ENCODE measurements at places on chromosomes 6 and 20.

DNA sequence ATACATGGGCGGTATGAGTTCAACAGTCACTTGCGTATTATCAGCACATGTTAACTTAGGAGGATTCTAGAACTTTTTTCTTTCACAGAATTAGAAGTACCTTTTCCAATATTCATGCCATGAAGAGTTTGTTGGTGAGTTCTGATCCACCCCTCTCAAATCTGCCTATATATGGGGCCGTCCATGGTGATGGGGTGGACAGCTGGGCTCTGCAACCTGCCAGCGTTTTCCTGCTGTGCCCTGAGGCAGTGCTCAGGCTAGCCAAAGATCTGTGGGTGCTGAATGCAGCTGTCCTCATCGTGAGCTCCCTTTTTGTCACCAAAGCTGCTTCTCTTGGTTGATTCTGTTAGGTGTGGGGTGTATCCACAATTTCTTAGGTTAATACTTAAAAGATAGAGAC lies 88.7 kb downstream of the THBS2 start:
- DNase-seq: no peak

GRCh38 chr6:162151021-162151665 lies 576.4 kb downstream of the PRKN start:
- DNase-seq: no peak

GRCh38 chr6:39204646-39205244 lies 24.5 kb downstream of the KCNK5 start:
- DNase-seq: no peak

GRCh38 chr6:129785047-129785755 lies 75.2 kb upstream of the ARHGAP18 start:
- DNase-seq: no peak

DNA sequence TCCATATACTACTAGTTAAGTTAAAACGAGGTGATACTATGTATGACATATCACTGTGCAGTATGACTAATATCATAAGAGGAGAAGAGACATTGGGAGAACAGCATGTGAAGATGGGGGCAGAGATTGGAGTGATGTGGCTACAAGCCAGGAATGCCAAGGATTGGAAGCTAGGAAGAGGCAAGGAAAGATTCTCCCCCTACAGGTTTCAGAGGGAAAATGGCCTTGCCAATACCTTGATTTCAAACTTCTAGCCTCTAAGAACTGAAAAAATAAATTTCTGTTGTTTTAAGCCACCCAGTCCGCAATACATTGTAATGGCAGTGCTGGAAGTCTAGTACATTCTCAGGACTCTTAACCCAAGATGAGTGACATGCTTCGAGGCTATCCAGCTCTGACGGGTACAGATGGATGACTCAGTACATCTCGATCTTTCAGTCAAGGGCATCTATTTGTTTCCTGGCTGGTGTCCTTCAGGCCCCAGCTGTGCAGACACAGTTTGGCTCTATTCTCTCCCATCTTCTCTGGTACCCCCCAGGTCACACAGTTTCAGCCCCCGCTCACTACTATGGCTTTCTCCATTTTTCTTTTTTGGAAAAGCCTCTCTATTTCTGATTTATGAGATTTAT lies 55.5 kb upstream of the THEMIS start:
- no peak for DNase-seq

DNA sequence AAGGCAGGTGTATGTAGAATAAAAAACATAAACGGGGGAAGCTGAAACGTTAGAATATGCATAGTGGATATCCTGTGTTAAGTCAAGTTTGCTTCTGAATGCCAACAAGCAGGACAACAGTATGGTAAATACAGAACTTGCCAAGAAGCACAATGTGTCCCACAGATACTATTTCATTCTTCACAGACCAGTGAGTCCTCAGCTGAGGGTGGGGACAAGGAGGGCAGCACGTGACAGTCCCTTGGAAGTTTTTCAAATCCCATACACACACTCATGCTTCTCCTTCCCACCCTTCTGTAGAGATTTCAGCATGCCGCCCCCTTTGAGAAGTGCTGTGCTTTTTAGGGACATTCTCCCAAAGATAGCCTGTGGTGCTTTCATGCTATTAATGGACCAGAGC lies 268.5 kb upstream of the ECI2 start:
- DNase-seq: no peak

DNA sequence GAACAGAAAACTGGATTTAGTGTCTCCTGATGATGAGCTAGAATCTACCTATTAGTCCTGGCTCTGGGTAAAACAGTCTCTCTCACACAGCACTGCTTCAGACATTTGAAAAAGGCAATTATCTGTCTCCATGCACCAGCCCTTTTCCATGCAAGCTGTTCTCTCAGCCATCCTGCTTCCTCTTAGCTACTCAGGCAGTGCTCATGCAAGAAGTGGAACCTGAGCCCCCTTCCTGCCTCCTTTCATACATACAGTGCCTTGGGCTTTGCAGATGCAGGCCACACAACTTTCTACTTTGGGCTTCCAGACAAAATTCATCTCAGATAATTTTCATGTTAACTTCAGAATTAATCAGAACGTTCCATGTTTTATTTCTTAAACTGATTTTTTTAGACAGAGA lies 151.3 kb downstream of the RALGAPA2 start:
- no peak for DNase-seq

- DNase-seq: no peak
These were observed 53.8 kb downstream of the PHF3 start for GRCh38 chr6:63689421-63689820.

- DNase-seq: no peak
These were observed 372.7 kb downstream of the CDKAL1 start for GRCh38 chr6:20906945-20907344.

GRCh38 chr6:139290787-139291311 lies 949 bp downstream of the TXLNB start:
- no peak for DNase-seq

DNA sequence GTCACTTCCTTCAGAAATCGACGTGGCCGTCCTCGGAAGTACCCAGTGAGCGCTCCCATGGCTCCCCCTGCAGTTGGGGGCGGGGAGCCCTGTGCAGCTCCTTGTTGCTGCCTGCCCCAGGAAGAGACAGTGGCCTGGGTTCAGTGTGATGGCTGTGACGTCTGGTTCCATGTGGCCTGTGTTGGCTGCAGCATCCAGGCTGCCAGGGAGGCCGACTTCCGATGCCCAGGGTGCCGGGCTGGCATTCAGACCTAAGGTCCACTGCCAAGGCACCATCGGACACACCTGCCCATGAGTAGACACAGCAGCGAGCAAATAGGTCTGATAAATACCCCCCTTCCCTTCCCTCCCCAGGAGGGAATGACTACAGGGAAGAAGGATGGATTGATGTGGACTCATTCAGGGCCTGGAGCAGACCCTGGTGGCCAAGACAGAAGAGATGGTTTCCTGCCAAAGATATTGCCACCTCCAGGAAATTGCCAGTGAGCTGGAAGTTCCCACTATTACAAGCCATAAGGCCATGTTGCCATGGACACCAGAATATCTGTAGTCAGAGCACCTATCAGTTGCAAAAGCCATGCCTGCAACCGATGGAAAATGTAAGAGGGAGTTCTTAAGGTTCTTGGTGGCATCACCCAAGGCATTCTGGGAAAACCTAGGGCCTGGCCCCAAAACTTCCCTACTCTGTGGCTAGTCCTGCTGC lies 4.2 kb downstream of the TCF19 start:
- DNase-seq: no peak

DNA sequence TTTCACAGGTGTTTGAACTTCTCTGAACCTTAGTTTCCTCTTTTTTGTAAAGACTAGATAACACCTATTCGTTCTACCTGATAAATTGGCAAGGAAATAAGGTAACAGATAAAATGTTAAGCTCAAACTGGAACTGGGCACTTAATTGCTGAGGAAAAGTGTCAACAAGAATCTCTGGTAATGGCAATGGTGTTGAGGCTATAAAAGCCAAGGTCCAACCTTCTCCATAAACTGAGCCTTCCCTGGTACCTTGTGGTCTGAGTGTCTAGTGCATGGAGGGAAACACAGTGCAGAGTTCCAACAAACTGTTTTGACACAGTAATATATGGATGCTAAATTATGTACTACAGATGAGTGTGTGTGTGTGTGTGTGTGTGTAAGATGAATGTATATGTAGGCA lies 33.4 kb upstream of the GSTA4 start:
- no peak for DNase-seq

DNA sequence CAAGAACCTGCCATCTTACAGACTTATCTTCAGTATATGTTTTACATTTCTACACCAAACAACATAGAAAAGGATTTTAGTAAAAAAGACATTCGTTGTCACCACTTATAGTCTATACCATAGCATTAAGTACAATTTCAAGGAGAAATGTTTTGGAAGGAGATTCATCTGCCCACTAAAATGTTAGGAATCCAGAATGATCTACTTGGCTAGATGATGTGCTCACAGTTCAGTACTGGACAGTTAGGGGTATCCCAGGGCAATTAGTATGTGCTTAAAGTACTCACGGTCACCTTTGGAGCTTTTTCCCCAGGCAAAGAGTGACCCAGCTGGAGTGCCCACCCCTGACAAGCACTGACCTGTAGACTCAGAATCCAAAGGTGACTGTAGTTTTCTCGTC lies 222.9 kb downstream of the SLC24A3 start:
- DNase-seq: no peak

GRCh38 chr20:37757550-37757949 lies 63.7 kb downstream of the CTNNBL1 start:
- DNase-seq: no peak

- no peak for DNase-seq
These were observed 6.2 kb upstream of the CYP24A1 start for GRCh38 chr20:54179946-54180345.

- DNase-seq: no peak
These were observed 32.2 kb upstream of the VGLL2 start for GRCh38 chr6:117233145-117233544.

GRCh38 chr20:12203981-12204380 lies 286.3 kb downstream of the BTBD3 start:
- DNase-seq: no peak

DNA sequence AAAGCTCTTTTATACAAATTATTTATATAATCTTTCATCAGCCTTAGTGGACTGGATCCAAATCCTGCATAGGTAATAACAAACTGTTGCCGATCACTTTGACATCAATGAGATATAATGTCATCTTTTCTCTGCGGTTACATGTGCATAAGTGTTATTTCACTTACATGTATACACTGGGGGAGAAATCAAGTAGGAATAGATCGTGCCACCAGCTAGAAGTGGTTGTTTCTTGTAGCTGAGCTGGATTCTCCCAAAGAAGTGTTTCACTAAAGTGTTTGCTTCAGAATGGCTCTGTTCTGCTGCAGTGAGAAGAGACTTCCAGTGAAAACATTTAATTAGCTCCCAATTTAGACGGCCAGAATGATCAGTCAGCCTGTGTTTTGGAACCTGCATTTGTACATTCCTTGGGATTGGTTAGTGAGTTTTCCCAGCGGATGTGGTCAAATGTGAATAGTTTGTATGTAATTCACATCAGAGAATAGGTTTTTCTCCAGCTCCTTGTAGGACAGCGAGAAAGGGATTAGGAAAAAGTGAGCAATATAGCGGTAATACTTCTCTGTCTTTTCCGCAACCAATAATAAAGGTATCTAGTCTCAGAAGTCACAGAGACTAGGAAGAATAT lies 163.1 kb upstream of the CCN2 start:
- DNase-seq: no peak

DNA sequence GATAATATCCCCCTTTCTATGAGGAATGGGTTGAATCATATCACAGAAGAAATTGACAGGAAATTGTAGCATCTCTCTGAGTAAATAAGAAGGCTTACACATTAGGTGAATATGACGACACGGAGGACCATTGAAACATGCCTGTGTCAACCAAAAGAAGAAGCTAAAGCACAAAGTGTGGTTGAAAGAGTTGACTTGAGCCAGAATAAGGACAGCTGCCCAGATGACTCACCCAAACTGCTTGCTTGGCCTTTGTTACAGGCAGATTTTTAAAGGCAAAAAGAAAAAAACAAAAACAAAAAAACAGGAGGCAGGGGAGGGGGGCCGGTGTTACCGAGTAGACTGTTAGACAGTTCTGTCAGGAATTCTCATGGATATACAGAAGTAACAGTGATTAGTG lies 129.8 kb upstream of the EDN1 start:
- no peak for DNase-seq

DNA sequence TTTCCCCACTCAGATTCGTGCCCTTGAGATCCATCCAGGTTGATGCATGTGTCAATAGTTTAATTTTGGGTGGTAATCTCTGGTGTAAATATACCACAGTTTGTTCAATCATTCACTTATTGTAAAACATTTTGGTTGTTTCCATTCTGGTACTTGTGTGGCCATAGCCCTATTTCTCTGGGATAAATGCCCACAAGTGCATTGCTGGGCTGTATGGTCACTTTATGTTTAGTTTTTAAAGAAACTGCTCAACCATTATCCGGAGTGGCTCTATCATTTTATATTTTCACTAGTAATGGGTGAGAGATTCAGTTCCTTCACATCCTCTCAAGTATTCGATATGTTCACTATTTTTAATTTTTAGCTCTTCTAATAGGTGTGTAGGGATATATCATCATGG lies 60.7 kb upstream of the RNF24 start:
- DNase-seq: no peak

GRCh38 chr6:87756858-87757257 lies 54.8 kb upstream of the AKIRIN2 start:
- peak; percentile 8 for DNase-seq

DNA sequence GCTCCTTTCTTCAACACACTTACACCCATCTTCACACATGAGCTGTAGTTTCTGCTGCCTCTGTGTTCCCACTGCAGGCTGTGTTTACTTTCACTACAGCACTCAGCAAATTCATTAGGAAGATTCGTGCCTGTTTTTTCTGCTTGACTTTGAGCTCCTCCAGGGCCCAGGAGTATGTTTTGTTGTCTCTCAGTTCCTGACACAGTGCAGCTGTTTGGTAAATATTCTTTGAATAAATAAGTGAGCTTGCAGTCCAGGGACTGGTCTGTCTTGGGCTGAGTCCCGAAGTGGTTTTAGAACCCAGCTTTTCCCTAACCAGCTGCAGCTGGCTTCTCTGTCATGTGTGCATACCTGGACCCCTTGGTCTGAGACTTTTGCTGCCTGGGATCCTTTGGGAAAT lies 46.6 kb upstream of the CCN6 start:
- DNase-seq: no peak

DNA sequence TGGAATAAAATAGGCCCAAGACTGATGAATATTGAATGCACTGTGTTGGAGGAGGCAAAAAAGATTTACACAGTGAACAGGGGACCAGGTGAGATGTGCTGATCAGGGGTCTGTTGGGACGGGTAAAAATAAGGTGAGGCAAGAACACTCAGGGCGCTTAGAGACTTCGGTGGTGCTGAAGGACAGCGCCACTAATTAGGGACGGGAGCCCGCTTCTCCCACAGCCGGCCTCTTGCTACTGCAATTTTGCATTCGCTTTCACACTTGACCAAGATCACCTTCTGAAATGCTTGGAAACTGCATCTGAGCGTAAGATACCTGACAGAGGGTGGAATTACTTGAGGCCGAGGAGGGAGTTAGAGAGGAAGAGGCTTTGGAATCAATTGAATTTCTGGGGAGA lies 7.3 kb downstream of the TFAP2D start:
- DNase-seq: no peak

- no peak for DNase-seq
These were observed 16.0 kb downstream of the DSE start for GRCh38 chr6:116386581-116387299.

DNA sequence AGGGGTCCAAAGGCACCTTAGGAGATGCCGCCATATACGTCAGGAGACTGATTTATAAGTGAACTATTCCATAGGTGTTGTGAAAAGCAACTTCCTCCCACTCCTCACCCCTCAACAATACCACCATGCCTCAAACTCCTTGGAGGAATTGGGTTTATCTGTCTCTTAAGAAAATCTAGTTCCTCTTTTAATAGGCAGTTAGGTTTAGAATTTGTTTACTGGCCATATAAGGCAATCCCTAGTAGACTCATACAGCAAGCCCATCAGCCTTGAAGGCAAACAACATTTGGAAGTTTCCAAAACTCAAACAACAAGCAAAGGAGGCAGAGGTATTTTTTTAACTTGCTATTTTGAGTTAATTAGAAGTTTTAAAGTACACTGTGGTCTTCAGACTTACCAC lies 66.1 kb downstream of the PRND start:
- DNase-seq: no peak

Measured in stimulated activated CD8-positive, alpha-beta memory T cell treated with anti-CD3 and anti-CD28 coated beads, Interleukin-12 subunit alpha, Interleukin-12 subunit beta, amount 100 ng/mL, for 1 hour (primary cell).